ENCODE measurements at places on chromosomes 4 and X.
A peak's percentile ranks its signal among the peaks of the same experiment; 100 is the strongest.

DNA sequence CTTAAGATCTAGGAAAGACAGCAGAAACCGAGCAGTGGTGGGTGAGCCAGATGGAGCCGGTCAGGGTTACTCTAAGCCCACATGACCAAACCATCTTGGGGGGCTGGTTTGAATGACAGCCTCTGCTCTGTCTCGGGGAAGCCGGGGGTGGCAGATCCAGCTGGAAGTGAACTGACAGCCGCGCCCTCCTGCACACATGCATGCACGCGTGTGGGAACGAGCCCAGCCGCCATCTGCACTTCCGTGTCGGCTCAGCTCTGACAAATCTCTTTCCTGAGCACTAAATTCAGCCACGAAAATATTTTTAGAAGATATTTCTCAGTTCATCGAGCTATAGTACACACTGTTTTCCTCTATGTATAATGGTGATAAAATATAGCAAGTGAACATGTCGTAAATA lies 115.5 kb downstream of the DCTD start:
- no peak for DNase-seq

DNA sequence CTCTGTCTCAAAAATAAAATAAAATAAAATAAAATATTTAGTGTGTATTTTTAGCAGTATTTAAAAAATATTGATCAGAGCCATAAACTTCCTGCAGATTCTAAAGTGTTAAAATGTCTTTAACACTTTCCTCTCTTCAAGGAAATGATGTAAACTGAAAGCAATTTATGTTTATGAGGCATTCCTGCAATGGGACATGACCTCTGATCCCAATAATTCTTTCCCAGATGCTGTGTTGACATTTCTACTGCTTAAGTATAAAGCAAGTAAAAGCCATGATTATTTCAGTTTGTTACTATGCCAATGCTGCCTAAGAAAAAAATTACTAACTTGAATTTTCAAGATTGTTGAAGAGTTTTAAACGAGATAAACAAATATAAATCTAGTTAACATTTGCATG lies 29.0 kb downstream of the COQ2 start:
- DNase-seq, result no peak

- DNase-seq, result no peak
These were observed 91.6 kb upstream of the BMP2K start for GRCh38 chr4:78684325-78685079.

DNA sequence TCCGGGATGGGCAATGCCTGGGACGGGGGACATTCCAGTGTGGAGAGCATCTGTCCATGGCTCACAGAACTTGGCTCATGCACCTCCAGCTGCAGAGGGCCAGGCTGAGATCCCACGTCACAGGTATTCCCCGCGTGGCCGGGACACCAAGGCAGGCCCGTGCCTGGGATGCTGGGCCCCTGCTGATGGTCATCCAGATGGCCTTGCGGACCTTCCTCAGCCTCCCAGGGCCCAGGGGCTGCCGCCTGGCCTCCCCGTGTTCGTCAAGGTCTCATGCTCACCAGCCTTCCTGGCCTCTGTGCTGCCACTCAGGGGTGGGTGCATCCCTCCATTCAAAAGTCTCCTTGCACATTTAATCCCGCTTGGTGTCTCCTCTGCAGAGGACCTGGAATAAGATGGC lies 40.9 kb upstream of the LRPAP1 start:
- no peak for DNase-seq

- DNase-seq, result no peak
These were observed 18.0 kb downstream of the RBMX start for GRCh38 chrX:136862546-136862945.

DNA sequence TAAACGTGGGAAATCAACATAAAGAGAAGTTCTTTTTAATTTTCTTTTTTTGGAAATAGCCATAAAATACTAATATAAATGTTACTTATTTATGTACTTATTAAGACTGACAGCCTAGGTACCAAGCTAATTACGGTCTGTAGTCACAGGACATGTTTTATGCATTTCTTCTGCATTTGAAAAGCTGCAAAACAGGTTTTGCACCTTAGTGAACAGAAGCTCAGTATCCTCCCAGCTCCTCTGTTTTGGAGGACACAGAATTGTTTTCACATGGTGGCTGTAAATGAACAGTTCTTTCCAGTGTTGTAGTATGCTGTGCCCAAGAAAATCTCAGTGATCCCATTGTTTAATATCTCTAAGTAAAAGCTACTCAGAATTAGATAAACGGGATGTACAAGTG lies 1788.0 kb upstream of the TENM3 start:
- DNase-seq, result no peak

DNA sequence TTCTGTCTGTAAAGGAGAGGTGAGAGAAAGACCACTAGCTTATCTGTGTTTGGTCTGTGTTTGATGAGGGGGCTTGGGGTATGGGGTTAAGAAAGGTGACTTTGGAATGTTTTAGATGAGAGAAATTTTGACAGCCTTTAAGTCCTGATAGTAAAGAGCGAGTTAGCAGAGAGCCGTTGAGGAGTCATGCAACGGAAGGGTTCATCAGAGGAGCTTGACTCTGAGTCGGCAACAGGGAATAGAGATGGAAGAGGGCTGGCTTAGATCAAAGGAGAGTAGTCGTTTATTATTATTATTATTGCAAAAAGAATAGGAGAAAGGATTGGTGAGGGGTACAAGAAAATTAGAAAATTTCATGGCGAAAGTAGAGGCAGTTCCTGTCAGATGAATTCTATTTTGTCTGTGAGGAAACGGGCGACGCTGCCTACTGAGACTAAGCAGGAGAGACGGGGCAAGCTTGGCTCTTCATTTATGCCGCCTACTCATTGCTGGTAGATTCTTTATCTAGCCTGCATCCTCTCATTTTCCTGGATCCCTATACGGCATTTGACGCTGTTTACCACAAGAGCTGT lies 473 bp upstream of the VAMP7 start:
- DNase-seq, result no peak

GRCh38 chrX:63739885-63740284 lies 45.1 kb downstream of the ARHGEF9 start:
- no peak for DNase-seq

DNA sequence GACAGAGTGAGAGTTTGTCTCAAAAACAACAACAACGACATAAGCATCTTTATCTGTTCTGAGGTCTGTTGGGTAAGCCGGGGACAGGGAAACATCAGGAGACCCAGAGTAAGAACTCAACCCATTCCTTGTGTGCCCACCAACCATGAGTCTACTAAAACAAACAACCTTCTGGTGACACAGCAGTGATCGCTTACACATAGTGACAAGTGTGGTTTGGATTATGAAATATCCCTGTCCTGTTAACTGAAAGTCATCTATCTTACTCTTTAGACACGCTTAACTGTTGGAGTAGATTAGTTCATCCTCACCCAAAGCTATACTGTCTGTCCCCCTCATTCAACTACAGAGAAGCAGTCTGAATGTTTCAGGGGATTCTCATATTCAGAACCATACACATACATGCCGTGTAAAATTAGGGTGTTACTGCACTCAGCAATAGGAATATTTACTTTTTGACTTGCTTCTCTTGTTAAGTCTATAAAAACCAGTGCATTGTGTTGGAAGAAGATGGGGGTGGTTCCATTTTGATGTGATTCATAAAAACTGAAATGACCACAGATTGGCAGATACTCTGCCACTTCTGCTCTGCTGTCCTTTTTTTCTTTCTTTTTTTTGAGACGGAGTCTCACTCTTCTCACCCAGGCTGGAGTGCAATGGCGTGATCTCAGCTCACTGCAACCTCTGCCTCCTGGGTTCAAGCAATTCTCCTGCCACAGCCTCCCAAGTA lies 27.4 kb downstream of the PHKA2 start:
- DNase-seq, result no peak

DNA sequence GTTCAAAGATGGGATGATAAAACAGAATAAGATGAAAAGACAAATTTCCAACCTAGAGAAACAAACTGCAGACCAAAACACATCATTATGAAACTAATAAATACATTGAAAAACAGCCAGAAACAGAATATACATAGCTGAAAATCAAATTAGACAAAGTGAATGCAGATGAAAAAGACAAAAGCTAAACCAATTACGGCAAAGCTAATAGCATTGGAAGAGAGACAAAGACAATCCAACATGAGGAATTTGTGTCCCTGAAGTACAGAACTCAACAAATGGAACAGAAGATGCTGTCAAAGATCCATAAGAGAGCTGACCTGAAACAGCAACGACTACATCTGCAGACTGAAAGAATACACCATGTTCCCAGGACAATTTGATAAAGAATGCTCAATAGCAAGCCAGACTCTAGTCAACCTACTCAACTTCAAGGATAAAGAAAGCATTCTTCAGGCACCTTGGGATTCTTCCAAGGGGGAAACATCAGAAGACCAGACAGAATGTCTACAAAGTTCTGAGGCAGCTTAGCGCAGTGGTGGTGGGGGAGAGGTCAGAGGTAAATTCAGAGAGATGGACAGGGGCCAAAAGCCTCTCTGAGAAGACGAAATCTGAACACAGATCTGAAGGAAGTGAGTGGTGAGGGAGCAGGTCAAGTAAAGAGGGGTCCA lies 27.4 kb upstream of the IRAK1 start:
- DNase-seq, result no peak

DNA sequence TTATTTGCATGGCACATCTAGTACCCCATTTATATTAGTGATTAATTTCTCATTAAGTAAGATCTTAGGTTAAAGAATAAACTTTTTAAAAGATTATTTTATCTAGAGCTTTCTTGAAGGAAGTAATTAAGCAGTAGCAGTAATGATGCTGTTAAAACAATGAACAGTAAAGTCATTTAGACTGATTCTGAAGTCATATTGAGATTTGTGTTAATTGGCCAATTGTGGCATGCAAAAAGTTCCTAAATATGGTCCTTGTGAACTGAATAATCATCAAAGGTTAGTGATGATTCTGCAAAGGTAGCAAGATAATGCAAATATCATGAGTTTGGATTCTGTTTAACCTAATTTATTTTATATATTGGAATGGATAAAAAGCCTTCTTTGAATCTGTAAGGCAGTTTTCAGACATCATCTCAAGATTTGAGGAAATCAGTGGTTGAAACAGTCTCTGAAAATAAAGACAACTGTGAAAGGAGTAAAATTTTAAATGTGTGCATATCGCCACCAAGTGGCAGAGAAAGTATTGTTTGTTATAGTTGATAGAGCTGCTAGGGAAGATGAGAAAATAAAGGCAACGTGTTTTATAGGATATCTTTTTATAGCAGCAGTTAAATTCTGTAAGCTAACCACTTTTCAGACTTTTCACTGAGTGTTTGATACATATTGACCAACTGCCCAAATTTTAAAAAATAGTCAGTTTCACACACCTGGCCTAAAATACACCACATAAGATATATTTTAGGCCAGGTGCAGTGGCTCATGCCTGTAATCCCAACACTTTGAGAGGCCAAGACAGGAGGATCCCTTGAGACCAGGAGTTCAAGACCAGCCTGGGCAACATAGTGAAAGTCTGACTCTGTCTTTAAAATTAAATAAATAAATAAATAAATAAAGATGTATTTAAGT lies 79.6 kb downstream of the CCKAR start:
- no peak for DNase-seq

DNA sequence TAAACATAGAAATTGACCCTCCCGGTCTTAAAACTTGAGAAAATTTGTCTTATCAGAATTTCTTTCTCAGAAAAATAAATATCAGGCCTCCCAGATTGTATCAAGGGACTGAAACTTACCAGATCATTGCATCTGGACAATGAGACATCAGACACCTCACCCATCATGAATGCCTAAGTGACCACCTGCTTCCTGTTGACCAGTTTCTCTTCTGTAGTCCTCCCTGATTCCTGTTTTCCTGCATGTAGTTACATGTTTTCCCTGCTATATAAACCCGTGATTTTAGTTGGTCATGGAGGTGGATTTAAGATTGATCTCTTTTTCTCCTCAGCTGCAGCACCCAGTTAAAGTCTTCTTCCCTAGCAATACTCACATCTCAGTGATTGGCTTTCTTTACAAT lies 548.1 kb downstream of the PPP4R3C start:
- DNase-seq, result no peak

DNA sequence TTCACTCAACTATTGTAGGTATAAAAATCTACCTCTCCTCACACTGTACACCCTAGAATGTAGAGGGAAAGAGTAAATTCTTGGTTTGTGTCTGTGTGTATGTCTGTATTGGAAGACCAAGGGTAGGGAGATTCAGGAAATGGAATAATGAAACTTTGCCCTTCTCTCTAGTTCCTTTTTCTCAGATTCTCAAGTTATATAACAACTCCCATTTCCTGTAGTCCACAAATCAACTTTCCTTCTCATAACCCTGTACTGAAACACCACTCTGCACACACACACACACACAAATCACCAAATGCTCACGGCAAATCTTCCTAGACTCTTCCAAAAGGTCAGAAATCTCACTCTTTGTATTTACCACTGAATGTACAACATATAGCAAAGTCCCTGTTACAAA lies 824.5 kb upstream of the DIAPH2 start:
- DNase-seq, result no peak

- DNase-seq, result no peak
These were observed 64.7 kb downstream of the IL13RA2 start for GRCh38 chrX:114952696-114953095.

- DNase-seq, result no peak
These were observed 77.1 kb upstream of the ATOH1 start for GRCh38 chr4:93751411-93751810.

- peak; percentile 44 for DNase-seq
These were observed 563.4 kb downstream of the DACH2 start for GRCh38 chrX:86711531-86712180.

DNA sequence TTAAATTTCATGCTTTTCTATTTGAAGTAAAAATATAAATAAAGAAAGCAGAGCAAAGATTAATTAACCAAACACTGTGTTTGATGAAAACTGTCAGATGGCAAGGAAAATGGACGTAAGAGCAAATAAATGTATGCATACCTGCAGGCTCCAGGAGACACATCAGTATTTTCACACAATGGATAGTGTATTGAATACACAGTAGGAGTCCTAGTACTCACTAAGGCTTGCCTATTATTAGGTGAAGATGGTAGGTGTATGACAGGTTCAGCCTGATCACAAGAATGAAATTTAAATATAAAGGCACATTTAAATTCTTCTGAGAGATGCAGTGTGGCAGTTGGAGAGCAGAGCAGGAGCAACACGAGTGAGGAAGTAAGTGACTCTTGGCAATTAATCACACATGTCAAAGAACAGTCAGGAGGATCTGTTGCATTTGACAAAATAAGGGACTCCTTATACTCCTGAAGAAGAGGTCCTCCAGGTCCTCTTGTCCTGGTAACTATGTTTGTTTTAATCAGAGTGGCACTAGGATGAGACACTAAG lies 106.0 kb upstream of the NDST4 start:
- DNase-seq, result no peak

GRCh38 chr4:96347582-96347981 lies 507.7 kb downstream of the PDHA2 start:
- no peak for DNase-seq

Data from NCI-H1105 (cell line).